ENCODE measurements at places on chromosomes 5 and 9.

DNA sequence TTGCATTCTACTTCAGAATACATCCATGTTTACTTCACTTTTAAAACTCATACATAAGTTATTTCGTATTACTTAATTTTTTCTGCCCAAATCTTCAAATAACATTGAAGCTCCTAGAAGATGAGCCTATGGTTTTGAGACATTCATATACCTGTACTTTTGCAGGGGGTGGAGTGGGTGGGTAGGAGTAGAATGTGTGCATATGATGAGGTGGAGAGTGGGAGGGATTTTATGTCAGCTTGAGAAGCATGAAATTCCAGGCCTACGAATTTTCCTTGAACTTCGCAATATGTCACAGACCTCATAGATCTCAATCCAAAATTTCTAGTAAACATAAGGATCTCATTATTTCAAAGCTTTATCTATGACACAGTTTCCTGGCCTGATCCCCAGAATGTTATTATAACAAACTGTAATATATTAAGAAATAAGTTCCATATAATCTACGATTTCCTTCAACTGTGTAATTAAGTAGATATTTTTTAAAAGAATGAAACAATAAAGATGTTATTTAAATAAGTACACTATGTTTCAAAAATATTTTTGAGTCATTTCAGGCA is 19.7 kb upstream of the MOB3B start:
- no peak for DNase-seq

DNA sequence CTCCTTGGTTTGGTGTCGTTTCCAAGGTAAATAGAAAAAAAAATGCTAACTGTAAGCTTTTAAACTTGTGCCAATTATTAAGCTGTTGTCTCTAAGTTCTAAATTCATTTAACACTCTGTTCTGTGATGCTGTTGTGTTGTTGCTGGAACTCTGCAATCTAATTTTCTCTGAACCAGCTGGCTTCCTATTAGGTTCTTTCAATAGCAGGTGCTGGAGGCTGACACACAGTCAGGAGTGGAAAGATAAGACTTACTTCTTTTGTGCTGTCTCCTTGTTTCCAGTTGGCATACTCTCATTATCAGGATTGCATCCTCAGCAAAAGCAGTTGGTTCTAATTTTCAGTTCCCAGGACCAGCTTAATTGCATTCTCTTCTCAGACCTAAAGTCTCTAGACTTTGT is 1252.6 kb upstream of the NUDT12 start:
- DNase-seq: no peak

DNA sequence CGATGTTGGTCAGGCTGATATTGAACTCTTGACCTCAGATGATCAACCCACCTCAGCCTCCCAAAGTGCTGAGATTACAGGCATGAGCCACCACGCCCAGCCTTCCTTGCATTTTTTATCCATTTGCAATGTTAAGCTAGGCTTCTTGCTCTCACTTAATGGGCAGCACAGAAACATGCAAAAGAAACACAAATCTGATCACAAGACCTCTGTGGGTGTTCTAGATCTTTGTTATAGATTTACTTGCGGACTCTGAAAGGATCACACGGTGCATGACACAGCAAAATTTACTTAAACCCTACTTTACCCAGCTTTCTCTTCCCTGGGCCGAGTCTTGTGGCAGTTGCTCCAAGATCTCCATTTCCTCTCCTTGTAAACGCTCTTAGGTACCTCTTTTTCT is 71.3 kb downstream of the PSAT1 start:
- no peak for DNase-seq

DNA sequence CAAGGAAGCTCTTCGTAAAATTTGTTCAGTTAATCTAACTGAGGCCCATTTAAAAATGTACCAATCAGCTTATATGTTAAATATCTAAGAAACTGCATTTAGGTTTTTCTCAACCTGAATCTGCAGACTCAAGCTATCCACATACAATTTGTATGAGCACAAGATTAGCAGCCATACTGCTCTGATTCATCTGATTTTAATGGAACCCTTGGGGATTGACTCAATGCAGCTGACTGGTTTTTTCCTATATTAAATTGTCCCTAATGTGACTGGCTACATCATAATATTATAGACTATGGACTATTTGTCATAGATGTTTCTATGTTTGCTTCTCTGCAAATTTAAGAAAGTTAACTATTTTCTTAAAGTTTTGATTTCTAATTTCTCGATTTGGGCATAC is 451.0 kb upstream of the TUSC1 start:
- no peak for DNase-seq

DNA sequence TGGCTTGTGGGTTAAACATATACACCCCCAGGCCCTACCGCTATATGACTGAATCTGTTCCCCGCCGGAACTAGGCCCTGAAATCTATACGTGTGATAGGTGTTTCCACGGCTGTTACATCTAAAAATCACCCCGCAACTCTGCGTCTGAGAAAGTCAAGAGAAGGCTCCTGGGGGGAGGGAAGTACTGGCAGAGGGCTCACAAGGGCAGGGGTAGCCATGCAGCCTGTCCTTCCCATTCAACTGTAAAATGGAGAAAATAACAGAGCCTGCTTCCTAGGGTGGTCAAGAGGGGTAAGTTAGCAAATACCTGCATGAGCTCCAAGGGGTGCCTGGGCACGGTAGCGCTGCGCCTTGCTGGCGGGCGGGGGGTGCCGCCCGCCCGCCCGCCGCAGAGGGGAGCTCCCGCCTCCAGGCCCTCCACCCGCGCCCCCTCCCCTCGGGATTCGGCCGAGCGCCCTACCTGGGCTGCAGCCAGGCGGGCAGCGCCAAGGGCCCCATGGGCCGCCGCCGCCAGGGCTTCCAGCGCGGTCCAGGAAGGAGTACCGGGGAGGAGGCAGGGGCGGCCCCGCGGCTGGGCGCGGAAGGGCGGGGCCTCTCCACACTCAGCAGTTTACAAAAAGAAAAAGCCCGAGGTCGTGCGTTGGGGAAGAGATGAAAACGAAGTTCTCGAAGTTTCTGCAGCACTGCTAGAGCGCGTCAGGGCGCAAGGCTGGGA is at the start of gene HACD4:
Gene HACD4 (minus strand): TSS at position 550 of the 717 bp plus-strand sequence. CDS start 50 bp downstream, at position 500.
- peak; percentile 31 for DNase-seq

DNA sequence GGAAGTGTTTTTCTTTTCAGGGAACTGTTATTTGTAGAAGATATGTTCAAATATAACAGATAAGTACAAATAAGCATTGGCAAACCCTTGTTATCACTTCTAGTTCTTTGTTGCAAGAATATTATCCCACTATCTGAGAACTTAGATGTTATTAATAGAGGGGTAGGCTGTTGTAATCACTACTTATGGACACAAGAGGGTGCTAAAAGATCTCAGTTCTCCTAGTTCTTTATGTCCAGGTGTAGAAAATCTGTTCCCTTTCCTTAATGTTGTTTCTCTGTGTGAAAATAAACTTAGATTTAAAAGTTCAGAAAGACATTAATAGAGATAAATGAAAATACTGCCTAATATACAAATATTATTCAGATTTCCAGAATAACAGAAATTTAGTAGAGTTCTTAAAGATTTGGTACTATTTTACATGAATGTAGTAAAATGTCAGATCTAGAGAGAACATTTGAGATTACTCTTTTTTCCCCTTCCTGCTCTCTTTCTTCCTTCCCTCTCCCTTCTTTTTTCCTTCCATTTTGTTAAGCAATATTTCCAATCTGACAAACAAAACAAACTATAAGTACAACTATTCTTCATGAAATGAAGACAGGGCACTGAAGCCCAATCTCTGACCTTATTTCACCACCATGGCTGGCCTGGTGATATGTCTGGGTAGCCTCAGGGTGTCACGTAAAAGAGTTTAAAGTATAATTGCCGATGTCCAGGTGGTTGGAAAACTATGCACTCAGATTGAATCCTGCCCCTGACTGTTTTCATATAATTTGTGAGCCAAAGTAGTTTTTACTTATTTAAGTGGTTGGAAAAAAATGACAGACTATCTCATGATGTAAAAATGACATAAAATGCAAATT is 43.6 kb upstream of the C5orf46 start:
- DNase-seq: peak; percentile 30
